ENCODE measurements at places on chromosomes 16 and 17. TPM values are rescaled to one million over a fixed set of nuclear protein-coding genes. Genes with fewer than 3 reads are reported as not detected.

GRCh38 chr16:22623351-22623781 lies 112.7 kb downstream of the NPIPB5 start:
- DNase-seq = peak; percentile 62

The EMC8 gene
- total RNA-seq = 41.7 TPM

- no peak for DNase-seq
These were observed 317.9 kb downstream of the SNX29 start for GRCh38 chr16:12294471-12294870.

DNA sequence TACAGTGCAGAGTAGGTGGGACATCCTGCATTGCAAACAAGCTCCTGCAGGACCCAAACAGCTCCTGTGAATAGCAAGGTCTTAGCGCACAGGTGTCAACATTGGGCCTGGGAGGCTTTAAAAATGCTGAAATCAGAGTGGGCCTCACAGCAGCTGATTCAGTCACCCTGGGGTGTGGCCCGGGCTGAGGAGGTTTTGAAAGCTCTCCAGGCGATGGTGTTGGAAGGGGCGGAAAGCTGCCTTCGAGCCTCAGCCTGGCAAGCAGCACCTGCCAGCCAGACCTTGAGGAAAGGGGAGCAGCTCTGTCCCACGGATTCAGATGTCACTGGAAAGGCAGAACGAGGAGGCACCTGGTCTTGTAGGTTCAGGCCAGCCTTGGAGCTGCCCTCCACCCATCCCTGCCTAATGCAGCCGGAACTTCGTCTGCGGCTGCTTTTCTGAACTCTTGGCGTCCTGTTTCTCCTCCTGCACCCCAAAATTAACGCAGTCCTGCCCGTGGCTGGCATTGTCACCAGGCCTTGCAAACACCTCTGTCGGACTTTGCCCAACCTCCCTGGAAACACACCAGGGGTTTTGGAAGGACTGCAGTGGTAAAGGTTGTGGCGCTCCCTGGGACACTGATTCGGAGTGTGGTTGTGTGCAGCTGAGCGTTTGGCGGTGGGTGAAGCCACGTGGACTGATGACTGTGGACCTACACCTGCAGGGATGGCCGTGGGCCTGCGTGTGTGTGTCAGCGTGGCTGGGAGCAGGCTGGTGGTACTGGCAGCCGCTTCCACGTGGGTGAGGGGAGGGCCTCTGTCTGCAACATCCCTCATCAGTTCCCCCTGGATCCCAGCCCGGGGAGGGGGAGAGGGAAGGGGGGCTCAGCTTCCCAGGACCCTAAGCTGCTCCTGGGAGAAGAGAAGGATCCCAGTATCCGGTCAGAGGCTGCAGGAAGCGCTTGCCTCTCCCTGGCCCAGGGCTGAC lies 3.4 kb downstream of the NECAB2 start:
- DNase-seq = no peak

GRCh38 chr17:65487161-65487560 lies 74.3 kb downstream of the AXIN2 start:
- no peak for DNase-seq

The FBXL16 gene
- total RNA-seq = 2.4 TPM

GRCh38 chr16:69267633-69268032 lies 43.5 kb upstream of the VPS4A start:
- DNase-seq = no peak

DNA sequence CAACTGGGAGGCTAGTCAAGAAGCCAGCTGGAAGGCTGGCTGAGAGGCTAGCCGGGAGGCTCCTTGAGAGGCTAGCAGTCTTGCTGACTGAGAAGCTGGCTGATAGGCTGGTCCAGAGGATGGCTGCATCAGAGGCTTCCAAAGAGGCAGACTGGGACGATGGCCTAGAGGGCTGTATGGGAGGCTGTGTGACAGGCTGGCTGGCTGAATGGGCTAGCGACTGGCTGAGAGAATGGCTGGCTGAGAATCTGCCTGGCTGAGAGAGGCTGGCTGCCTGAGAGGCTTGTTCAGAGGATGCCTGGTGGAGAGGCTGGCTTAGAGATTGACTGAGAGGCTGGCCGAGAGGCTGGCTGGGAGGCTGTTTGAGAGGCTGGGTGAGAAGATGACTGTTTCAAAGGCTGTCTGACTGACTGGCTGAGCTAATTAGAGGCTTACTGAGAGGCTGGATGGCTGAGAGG lies 34.8 kb upstream of the ACSM2B start:
- no peak for DNase-seq

DNA sequence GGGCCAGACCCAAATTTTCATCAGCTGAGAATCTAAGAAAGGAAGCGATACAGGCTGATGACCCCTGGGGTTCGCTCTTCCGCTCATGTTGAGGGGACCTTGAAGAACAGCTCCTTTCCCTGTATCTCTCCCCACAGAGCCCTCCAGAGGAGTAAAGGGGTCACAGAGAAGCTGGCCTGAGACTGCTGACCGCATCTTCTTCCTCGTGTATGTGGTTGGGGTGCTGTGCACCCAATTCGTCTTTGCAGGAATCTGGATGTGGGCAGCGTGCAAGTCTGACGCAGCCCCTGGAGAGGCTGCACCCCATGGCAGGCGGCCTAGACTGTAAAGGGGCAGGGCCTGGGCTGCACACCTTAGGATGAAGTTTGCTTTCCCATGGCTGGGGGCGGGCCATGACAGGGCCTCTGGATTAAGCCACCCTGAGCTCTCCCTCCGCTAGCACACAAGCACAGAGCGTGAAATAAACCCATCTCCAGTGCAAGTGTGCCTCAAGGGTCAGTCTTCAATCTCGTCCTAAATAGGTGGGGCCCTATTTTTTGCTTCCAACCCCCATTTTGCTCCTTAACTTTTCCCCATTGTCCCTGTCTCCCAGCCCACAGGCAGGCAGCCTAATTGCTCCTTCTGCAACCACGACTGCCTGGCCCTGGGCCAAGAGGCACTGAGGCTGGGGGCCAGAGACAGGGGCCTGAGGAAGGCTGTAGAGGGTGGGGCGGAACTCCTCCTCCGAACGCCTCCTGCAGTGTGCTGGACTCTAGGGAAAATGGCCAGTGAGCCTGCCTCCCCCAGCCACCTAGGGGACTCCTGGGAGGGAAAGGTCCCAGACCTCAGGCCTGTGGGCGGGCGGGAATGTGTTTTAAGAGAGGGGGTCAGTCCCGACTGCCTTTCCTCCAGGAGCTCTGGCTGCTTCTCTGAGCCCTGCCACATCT lies 3.6 kb downstream of the ZACN start:
- DNase-seq = no peak

DNA sequence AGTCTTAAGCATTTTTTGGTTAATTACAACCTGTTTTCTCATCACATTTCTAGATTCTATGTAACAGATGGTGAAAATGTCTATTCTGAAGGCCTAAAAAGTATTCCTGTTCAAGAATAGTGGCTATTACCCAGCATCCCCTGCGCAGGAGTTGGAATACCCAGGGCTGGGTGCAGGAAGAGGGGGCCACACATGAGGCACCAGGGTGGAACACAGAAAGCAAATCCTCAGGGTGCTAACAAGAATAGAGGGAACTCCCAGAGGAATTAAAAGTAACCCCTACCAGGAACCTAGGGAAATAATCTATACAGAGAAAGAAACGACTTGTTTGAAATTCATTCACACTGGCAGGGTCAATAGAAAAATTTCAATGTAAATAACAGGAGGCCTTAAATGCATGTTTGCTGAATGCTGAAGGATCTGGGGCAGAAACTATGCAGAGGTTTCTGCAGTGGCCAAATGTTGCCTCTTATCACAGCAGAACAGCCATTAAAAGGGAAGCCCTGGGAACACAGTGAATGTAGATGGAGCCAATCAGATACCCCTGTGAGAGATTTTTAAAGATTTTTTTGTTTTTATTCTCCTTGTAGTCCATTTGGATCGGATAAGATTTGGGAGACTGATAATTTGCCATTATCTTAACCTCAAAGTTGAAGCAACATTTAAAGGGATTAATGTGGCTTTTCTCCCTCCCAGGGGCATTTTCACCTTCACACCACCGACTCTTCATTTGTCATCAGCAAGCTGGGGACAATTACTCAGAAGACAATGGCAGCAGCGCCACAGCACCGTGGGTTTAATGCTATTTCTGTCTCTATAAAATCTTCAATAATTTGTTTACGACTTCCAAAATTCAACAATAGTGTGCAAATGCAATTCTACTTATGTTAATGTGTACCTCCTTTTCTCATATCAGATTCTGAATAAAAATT lies 196.0 kb upstream of the PSMD7 start:
- DNase-seq = no peak

Measured in foreskin keratinocyte (primary cell).